Activated CD4-positive, alpha-beta T cell treated with anti-CD3 and anti-CD28 coated beads, Interleukin-2, Interleukin-6, amounts not matched to agents 100 ng/mL and 50 ng/mL, durations not matched to agents 16 hours and 8 hours (primary cell): ENCODE measurements at places on chromosomes 7 and 10.
A peak's percentile ranks its signal among the peaks of the same experiment; 100 is the strongest.

DNA sequence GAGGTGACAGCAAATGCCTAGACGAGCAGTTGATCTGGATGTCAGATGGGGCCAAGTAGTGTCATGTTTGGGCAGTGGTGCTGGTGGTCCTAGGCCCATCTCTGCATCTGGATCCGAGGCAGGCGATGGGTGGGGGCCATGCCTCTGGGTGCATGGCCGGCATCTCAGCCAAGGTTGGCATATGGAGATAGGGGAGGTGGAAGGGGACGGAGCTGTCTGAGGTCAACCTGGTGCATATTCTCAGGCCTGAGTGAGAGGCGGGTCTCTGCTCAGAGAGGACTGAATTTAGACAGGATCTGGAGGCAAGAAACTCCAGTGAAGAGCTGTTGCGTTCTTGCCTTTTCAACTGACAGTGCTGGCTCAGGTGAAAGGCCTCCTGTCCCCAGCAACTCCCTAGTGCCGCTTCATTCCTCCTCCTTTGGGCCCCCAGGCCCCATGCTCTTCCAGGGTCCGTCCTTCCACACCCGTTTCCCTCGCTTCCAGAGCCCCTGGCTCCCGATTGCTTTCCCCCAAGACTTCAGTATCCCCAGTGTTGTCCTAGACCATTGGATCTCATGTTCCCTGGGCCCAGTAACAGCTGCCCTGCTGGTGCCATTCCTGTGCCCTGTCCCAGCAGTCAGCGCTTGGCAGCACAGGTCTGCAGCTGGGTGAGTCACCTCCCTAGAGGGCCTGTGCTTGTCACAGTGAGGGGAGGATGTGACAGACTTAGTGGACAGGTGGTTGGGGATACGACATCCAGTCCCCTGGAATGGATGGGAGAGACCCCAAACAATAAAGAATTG lies 32.6 kb downstream of the GBX1 start:
- no peak for DNase-seq

- DNase-seq = no peak
Measured at GRCh38 chr7:47746468-47746867, 164.6 kb upstream of the TNS3 start.

GRCh38 chr7:68770649-68771048 lies 827.6 kb upstream of the AUTS2 start:
- DNase-seq = no peak

DNA sequence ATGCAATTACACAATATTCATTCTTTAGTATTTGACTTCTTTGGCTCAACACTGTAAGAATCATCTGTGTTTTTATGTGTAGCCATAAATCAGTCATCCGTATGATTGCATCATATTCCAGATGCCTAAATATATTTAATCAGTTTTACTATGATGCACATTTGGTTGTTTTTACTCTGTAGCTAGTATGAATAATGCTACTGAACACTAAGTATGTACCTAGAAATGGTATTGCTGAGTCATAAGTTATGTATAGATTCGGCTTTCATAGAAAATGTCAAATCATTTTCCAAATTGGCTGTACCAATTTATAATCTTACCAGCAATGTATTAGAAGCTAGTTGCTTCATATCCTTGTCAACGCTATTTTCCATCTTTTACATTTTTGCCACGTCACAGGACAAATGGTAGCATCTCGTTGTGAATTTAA lies 197.3 kb upstream of the PLXNA4 start:
- DNase-seq = peak; percentile 56

GRCh38 chr7:145263886-145264285 lies 428.0 kb upstream of the TPK1 start:
- DNase-seq = no peak

GRCh38 chr7:5559576-5560240 lies 136.1 kb upstream of the TNRC18 start:
- no peak for DNase-seq

DNA sequence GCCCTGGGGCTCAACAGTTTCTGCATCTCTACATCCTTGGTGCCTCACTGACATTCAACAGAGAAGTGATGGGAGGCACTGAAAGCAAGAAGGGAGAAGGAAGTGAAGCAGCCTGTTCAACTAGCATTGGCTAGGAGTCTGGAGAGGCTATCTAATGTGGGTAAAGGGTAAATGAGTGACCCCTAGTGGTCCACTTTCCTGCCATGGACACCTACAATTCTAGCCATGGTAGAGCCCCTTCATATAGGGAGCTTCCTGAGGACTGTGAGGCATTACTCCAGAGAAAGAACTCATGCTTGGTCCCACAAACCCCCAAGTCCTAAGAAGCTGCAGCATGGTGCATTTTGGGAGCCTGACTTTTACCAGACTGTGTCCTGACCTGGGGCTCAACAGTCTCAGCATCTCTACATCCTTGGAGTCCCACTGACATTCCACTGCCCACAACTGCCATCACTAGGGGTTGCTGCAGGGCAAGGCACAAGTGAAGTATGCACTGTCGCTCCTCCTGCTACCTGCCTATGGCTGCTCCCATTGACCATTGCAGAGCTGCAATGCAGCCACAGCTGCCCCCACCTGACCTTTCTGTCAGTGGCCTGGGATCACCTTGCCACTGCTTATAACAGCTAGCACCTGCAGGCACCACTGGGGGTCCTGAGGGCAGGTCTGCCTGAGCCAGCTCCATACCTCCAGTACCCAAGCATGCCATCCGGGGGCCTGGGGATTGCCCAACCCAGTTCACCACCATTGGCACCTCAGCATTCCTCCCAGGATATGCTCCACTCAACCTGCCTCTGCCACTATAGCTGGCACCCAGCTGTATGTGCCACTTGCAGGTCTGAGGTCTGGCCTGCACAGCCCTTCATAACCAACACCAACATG lies 44.1 kb upstream of the CDK6 start:
- DNase-seq = peak; percentile 16

DNA sequence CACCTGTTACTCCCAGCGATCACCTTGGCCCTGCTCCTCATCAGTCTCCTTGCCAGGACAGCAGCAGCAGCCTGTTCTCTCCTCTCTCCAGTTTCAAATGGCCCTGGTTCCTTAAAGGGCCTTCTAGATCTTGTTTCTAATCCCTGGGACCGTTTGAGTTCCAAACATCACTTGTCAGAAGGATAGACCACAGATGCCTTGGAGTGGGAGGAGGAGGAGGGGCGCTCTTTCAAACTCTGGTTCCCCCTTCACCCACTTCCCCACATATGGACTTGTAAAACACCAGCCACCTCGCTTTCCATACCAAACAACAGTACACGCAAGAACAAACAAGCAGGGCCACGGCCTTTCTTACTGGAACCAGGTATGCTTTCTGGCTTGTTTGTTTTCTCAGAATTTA lies 104.8 kb downstream of the PLXNA4 start:
- DNase-seq = no peak

- DNase-seq = peak; percentile 29
Measured at GRCh38 chr7:101924171-101924570, 106.7 kb downstream of the CUX1 start.

- DNase-seq = no peak
Measured at GRCh38 chr7:14400271-14400670, 410.8 kb upstream of the ETV1 start.

DNA sequence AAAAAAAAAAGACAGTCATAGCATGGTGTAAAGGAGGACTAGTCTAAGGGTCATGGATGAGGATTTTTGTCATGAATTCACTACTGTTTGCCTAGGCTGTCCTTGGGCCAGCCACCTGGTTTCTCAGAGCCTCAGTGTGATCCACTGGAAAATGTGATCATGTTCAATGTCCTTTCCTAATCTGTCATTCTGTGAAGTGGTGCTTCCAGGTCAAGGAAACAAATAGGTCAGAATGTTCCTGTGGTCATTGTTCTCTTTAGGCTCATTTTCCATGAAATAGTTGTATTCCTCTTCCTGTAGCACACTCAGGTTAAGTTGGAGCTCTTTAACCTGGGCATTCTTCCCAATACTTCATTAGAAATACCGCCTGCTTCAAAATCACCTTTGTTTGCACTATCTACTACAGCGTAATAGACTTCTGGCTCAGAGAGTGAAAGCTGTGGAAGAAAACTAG lies 16.5 kb downstream of the CD36 start:
- no peak for DNase-seq

GRCh38 chr7:26291699-26292538 lies at the start of gene SNX10:
Gene SNX10 (plus strand): TSS chr7:26291862. CDS start chr7:26346443, 54,581 bp downstream.
- peak; percentile 84 for DNase-seq

GRCh38 chr10:82267960-82268359 lies 393.0 kb downstream of the NRG3 start:
- DNase-seq = no peak

- DNase-seq = no peak
Measured at GRCh38 chr7:30553141-30553540, 41.5 kb upstream of the GARS1 start.

DNA sequence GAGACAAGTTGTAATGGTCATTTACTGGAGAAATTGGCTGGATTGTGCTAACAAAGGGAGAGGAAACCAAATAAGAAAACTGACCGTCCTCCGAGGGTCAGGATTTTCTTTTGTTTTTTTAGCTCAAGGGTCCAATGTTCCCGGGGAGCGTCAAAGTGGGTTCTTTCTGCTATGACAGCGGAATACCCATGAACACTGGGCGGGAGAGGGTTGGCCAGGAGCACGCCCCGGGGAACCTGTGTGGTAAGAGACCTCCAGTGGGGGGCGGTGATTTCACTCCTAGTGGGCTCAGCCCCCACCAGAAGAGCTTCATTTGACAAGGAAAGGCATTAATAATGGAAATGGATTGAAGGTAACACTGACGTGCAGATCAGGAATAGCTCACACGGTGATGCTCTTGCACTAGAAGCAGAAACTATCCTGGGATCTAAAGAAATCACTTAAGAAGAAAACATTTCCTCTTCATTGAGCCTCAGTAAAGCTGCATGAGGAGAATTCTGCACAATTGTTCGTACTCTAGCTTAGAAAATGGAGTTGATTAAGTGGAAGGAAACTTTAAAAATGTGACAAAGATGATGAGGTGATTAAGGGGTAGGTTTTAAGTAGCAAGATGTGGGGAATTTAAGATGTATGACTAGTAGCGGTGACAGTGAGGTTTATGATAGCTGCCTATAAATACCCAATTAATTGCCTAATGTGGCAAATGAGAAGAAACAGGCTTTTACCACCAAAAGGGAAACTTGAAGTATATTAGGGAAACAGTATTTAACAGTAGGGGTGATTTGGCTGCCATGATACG lies 627.2 kb downstream of the SUGCT start:
- no peak for DNase-seq

GRCh38 chr10:127694580-127695193 lies 42.3 kb upstream of the FOXI2 start:
- peak; percentile 71 for DNase-seq

DNA sequence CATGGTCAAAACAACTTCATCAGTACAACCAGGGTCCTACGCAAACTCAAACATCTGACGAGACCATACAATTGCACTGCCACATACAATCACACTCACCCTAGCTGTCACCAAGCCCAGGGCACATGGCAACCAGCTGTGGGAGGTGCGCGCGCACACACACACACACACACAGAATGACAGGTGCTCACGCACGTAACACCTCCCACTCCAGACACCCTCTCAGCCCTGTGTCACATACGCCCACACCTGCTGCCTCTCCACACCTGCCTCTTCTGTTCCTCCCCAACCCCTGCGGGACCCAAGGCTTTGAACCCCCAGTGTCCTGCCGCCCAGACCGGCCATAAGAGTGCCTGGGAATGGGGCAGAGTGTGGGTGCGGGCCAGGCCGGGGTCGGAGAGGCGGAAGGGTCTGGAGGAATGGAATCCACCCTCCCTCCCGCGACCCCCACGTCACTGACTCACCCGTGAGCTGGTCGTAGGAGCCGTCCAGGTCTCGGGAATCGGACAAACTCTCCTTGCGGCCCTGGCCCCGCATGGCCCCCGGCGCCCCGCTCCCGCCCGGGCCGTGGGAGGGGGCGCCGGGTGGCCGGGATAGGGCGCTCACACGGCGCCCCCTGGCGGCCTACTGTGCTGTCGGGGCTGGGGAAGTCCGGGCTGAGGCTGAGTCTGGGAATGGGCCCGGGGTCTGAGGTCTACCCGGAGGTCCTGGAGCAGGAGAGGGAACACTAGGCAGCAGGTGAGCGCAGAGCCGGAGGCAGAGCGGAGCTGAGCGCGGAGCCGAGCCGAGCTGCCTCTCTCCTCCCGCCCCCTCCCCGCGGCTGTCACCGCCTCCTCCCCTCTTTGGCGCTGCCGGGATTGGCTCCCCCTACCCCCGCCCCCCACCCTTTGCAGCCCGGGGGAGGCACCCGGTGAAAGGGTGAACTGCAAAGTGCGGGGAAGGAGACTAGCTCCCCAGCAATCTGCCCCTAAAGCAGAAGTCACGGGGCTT lies at the start of gene KCNIP2:
TSS of gene KCNIP2 (minus strand) at position 769 of the 990 bp plus-strand sequence. CDS start at position 537, 232 bp downstream.
- peak; percentile 51 for DNase-seq

GRCh38 chr7:42972699-42973500 lies 40.7 kb downstream of the MRPL32 start:
- no peak for DNase-seq

GRCh38 chr7:137949416-137950262 lies 52.2 kb downstream of the CREB3L2 start:
- DNase-seq = no peak
